CD4-positive, alpha-beta memory T cell (primary cell): ENCODE measurements at places on chromosomes 2 and 18. TPM values are rescaled to one million over a fixed set of nuclear protein-coding genes. Genes with fewer than 3 reads are reported as not detected.

The PAIP2B gene
- 11.0 TPM for total RNA-seq

- DNase-seq: no peak
Observed at GRCh38 chr18:79410731-79411613, 15.2 kb downstream of the NFATC1 start.

DNA sequence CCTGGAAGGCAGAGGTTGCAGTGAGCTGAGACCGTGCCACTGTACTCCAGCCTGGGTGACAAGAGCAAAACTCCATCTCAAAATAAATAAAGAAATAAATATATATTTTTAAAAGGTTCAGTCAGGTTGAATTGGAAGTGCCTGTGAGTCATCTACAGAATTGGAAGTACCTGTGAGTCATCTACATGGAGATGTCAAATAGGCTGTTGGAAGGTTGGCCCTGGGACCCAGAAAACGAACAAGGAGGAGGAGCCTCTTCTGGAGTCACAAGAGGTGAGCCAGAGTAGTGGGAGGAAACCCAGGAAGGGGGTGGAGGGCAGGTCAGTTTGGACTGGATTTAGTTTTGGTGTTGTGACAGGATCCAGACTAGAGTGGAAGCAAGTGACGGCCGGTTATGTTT, 15.2 kb upstream of the SCYGR1 start:
- no peak for DNase-seq

- no peak for DNase-seq
Observed at GRCh38 chr2:98445177-98445682, 572 bp downstream of the INPP4A start.

- DNase-seq: no peak
Observed at GRCh38 chr2:203744091-203744490, 37.7 kb downstream of the CD28 start.

GRCh38 chr2:216081487-216082116, at the start of the genes PECR and TMEM169:
Gene PECR (minus strand): TSS chr2:216081809. CDS start chr2:216081741, 68 bp downstream.
Gene TMEM169 (plus strand): TSS chr2:216081919. CDS start chr2:216095964, 14,045 bp downstream.
- peak; percentile 74 for DNase-seq

GRCh38 chr2:239596253-239596652, 195.4 kb upstream of the HDAC4 start:
- DNase-seq: no peak

DNA sequence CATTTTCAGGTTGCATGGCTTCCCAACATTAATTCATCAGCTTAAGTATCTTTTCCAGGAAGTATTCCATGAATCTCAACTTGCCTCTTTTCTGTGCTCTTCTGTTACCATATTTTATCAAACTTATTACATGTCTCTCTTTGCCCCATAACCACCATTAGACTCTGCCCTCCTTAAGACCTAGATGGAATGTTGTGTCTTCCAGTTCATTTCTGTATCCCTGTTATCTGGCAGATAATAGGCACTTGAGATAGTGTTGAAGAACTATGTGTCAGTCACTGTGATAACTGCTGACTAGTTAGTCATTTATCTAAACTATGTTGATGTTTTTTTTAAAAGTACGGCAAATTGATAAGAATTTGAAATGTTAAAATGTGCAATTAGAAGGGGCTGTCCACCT, 41.8 kb downstream of the GLS start:
- no peak for DNase-seq

DNA sequence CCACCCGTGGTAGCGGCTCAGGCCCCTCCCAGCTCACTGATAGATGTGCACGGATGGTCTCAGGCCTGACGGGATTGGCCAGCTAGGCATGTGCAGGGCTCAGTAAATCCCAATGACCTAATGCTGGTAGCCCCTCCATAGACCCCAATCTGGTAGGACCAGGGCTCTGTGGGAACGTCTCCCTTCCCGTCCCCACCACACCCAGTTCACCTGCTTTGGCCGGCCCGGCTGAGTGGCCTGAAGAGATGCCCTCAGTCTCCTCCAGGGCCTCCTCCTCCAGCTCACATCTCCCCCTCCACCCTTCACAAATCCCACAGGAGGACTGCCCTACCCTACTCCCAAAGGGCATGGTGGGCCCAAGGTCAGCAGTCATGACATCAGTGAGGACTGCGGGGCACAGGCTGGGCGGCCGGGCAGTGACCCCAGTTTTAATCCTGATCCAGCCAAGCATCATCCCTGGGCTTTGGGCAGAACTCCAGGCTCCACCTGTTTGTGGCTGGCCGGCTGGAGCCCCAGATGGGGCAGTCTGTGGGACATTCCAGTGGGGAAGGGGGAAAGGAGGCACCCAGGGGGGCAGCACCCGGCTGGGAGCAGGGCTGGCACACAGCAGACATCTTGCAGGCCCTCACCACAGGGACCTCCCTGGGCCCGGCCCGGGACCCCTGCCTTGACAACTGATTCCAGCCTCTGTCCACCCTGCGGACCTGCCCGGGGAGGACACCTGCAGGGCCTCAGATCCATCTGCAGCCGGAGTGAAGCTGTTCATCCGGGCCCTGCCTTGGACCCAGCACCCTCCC, 2.3 kb downstream of the KIF1A start:
- DNase-seq: no peak

GRCh38 chr2:216645636-216645950, 12.4 kb downstream of the IGFBP2 start:
- no peak for DNase-seq

- no peak for DNase-seq
Observed at GRCh38 chr2:120385355-120386127, 39.6 kb downstream of the INHBB start.

- DNase-seq: no peak
Observed at GRCh38 chr2:239569401-239570090, 168.7 kb upstream of the HDAC4 start.

DNA sequence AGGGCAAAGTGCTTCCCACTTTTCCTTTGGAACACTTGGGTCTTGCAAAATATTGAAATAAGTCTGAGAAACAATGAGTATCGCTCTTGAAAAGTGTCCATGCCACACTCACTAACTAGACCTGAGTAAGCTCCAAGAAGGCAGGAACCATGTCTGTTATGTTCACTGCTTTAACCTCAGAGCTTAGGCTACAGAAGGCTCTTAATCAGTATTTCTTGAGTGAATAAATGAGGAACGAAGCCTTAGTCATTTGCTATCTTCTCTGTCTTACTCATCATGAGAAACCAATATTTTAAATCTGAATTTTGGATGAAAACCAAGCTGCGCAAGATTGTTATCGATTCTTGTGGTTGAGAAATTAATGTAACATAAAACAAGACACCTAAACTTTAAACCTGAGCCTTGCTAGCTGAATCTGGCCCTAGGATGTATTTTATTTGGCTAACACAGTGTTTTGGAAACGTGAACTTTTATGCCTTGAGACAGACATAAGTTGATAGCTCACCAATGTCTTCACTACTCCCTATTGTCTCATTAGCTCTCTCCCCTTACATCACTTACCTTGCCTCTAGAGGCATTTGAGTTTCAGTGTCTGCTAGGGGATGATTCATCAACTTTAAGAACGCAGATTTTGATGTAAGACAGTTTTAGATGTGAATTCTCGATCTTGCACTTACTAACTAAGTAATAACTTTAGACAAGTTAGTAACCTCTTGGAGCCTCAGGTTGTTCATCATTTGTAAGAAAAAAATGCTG, 392.8 kb upstream of the MEIS1 start:
- no peak for DNase-seq

- DNase-seq: no peak
Observed at GRCh38 chr18:10015288-10015701, 101.5 kb downstream of the VAPA start.

- DNase-seq: no peak
Observed at GRCh38 chr2:112584891-112585250, 462 bp downstream of the CHCHD5 start.

DNA sequence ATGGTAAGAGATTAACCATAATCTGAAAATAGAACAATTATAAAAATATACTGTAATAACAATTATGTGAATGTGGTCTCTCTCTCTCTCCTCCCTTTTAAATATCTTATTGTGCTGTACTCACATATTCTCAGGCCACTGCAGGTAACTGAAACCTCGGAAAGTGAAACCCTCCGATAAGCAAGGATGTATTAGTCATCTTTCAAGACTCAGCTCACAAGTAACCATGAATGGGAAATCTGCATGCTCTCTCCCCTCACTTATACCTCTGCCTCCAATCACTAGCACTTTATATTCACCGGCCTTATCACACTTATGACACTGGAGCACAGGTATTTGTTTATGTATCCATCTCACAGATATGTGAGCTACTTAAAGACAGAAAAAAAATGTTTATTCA, 139.7 kb downstream of the LRP2 start:
- DNase-seq: no peak
